Calu3 (cell line): ENCODE measurements at places on chromosomes 2 and 18.

GRCh38 chr2:113200236-113200635 is 26.5 kb downstream of the PSD4 start:
- DNase-seq: no peak

DNA sequence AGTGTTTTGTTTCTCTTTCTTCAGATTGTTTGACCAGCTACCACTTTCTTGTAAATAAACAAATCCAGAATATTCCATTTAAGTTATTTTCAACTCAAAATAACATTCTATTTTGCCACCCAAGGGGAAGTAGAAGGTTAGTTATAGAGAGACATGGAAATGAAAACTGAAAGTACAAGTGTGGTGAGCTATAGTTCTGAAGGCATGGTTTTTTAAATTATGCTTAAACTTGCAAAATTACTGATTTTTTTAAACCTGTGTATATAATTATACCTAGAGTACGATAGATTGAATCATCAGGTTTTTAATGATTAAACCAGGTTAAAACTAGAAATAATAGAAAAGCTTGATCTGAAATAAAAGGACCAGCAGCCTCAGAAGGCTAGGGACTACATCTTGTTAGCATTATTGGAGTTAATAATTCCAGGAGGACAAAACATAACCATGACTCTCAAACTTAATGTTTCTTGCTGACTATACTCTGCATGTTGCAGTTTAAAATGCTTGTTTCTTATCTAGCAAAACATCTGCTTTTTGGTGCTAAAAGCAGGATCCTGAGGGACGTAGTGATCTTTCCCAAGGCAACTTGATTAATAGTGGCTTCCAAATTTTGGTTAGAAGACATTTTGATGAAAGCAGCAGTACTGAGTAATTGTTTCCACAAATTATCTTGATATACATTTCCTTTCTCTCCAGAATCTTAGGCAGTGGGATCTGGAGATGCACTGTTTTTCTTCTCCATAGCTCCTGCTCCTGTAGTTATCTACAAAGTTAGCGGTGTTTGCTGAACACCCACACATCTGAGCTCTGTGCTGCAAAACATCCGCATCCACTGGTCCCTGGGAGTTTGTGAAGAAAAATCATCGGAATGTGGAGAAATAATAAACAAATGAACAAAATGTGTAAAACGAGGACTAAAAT is 327.2 kb upstream of the PKDCC start:
- no peak for DNase-seq

DNA sequence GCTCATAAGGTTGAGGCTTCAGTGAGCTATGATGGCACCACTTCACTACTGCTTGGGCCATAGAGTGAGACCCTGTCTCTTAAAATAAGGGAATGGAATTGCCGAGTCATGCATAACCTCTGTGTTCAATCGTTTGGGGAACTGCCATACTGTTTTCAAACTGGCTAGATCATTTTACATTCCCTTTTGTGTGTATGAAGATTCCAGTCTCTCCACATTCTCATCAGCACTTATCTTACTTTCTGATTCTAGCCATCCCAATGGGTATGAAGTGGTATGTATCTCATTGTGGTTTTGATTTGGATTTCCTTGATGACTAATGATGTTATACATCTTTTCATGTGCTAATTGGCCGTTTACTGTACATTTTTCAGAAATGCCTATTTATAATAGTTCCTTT is 23.7 kb downstream of the MARCHF7 start:
- no peak for DNase-seq

DNA sequence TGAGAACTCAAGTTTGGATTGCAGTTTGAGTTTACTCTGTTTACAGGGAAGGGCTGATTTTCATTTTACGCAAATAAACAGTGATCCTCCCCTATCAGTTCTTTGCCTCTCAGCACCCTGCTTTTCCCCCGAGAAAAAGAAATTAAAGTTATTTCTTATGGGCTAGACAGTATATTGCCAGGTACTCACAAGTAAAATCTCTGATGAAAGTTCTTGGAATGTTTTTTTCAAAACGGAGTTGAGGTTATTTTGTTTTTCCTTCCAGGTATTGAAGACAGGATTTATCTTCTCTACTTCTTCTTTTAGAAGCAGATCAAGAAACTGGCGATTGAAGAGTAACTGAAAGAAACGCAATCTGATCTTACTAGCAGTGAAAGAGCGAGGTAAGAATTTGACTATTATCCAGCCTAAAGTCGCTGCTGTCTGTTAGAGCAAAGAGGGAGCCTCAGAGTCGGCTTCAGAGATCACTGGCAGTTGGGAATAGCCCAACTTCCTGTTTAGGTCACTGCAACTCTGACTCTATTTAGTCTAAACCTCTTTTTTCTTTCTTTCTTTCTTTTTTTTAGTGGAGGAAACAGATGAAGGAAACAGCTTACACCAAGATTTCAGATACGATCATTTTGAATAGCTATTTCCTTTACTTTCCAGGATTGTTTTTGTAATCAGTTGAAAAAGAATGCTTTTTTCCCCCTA is at the start of gene TFPI:
Gene TFPI (minus strand): TSS at position 425 of the 693 bp plus-strand sequence. CDS start 50,667 bp downstream, outside the sequence.
- peak; percentile 21 for DNase-seq

DNA sequence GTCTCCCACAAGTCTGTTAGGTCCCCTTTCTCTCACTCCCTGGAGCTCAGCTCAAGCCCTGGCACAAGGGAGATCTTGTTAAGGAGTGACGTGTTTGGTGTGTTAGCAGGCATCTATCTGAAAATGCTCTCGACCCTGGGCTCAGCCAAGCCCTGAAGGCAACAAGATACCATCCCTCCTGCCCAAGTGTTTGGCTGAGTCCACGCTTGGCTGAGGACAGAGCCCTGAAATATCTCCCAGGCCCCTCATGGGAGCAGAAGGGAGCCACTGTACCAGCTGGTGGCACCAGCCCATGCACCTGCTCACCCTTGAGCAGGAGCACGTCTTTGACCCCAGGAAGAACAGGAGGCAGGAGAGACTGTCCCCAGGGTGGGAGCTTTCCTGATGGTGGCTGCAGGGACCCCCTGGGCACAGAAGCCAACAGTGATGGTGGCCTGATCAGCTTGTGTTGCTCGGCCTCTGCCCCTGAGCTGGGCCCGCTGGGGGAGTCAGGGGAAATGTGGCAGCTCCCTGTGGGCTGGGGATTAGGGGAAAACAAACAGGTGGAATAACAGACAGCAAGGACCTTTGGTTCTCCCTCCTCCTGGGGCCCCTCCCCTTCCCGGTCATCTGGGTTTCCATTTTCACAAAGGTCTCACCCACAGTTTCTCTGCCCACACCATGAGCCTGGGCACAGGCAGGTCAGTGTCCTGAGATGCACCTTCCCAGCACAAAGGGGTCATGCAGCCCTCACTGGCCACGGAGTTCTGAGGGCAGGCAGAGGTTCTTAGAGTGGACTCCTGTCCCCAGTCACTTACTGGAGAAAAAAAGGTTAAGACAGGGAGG is 91.6 kb downstream of the RHOB start:
- DNase-seq: no peak

- DNase-seq: no peak
Measured at GRCh38 chr2:240986787-240987411, 11.5 kb upstream of the SNED1 start.

DNA sequence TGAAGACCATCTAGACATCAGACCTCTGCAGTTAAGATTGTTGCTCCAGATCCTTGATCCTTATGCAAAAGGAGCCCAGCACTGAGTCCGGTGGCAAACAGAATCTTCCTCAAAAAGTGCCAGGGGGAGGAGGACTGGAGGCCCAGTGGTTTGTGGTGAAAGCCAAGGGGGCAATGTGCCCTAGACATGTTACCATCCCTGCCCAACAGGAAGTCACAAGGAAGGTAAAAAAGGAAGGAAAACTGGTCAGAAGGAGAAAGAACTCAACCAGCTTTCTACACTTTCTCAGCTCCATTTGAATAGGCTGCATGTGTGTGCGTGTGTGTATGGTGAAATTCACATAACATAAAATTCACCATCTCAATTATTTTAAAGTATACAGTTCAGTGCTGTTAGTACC is 25.0 kb upstream of the KDM3A start:
- DNase-seq: no peak

- DNase-seq: peak; percentile 14
Measured at GRCh38 chr2:27920148-27920885, 29.8 kb downstream of the BABAM2 start.

GRCh38 chr2:153917570-153917969 is 45.8 kb downstream of the GALNT13 start:
- no peak for DNase-seq

DNA sequence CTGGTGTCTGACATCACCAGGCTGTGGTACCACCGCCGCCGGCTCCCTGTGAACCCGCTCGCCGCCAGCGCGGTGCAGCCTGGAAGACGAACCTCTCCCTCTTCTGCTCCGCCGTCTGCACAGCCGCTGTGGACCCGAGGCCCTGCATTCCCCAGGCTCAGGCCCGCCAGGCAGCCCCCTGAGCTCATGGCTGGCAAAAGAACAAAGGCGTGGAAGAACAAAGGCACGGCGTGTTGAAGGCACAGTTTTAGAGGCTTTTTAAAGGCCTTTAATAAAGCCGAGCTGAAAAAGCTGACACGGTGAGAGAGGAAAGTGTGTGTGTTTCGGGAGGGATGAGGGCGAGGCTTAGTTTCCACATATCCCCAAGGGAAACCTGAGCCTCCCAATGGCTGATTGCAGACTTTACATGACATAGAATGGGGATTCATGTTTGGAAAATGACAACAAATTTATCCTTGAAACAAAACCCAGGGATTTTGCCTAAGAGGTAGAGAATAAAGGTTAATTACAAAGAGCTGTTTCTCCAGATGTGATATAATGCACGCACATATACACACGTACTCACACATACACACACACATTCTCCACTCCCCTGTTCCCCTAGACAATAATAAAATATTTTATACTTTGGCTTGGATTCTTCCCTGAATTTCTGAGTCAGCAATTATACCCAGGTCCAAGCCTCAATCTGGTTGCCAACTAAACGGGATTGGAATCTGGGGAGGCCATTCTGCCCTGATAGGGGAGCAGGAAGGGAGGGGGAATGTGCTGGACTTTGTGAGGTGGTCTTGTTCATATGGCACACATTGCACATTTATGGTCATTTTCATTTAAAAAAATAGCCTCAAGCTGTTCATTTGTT is 39.7 kb downstream of the RFX8 start:
- DNase-seq: no peak

DNA sequence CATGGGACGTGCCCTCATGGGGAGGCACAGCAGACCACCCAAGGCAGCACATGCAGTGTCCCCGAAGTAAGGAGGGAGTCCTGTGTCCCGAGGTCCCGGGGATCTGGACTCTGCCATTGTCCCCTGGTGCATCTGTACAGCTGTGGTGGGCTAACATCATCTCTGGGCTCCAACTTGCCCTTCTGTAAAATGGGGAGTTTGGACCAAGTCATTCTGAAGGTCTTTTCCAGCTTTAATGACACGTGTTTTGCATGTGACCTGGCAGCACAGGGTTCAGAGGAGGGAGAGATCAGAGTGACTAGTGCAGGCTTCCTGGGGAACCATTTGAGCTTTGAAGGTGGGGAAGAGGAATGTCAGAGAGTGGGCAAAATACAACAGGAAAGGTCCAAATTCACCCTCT is 21.5 kb downstream of the ITM2C start:
- DNase-seq: no peak

DNA sequence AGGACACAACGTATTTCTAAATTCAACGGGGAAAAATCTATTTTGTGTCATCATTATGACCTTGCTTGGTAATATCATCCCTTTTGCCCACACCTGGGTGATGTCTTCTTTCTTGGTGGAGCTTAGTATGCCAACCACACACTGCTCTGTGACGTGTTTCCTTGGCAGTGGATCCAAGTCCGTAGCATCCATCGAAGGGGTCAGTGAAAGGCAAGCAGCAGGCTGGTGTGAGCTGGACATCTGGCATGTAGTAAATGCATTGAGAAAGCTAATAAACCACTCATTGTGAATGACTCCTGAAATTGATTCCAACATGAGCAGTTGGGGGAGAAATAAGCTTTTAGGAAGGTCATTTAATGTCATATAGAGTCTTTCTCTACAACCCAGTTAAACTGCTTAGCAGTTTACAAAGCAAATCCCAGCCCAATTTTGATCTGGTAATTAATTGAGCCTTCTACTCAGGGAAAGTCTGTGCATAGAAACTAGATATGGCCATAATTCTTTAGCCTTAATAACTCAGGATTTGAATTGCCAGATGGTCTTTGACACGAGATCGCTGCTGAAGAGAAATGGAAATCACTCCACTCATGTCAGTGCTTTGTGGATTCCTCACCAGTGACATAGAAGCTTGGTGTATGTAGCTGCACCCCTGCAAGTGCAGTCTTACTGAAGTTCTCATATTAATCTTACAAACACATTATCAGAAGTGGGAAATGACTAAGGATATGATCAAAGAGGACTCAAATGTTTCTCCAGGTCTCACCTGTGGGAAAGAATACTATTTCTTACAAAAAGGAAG is 494.8 kb downstream of the CMPK2 start:
- DNase-seq: no peak

- DNase-seq: no peak
Measured at GRCh38 chr2:169073963-169074751, 4.8 kb downstream of the DHRS9 start.

- DNase-seq: no peak
Measured at GRCh38 chr2:190412966-190413365, 4.8 kb downstream of the MFSD6 start.

DNA sequence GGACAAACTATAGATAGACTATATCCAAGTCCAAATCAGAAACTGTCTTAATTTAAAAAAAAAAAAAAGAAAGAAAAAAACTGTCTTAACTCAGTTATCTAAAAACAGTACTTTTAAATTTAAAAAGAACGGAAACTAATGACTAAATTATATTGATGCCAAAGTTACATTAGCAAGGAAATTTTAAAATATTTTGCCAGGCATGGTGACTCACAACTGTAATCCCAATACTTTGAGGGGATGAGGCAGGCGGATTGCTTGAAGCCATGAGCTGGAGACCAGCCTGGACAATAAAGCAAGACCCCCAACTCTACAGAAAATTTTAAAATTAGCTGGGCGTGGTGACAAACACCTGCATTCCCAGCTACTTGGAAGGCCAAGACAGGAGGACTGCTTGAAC is 30.9 kb downstream of the MEMO1 start:
- DNase-seq: no peak

DNA sequence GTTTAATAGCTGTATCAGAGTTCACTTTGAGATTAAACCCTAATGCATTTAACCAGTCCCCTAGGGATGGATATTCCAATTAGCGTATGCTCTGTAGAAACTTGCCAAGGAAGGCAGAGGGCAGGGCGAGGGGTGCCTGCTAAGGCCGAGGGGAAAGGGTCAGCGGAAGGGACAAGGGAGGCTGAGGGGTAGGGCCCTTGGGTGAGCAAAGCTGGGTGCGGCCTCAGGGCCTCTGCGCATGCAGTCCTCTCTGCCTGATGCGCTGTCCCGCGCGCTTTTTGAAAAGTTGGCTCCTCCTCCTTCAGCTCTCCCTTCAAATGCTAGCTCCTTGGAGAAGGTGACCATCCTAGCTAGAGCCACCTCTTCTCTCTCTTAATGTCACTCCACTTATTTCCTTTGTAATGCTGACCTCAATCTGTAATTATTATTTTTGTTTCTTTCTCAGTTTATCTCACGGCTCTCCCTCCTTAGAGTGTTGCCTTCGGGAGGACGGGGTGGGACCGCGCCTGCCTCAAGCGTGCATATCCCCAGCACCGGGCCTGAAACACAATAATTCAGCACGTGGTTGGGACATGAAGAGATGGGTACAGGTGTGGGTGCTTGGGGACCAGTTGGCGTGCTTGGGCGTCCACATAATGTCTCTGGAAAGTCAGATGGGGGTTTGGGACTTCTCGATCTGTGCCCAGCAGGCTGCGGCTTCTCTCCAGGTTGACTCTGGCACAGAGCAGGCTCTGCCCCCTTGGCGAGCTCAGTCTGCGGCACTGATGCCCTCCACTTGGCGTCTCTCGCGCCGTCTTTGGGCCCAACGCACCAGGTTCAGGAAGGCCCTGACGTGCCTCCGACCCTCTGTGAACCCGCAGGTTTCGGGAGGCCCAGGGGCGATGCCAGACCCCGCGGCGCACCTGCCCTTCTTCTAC is 10.0 kb downstream of the ZAP70 start:
- DNase-seq: no peak

GRCh38 chr2:207767461-207768167 is 2.1 kb downstream of the FZD5 start:
- DNase-seq: peak; percentile 79
